ENCODE measurements at places on chromosomes 1 and 21.
A peak's percentile ranks its signal among the peaks of the same experiment; 100 is the strongest.

GRCh38 chr1:1020415-1021009 is 592 bp downstream of the AGRN start:
- DNase-seq, result no peak

DNA sequence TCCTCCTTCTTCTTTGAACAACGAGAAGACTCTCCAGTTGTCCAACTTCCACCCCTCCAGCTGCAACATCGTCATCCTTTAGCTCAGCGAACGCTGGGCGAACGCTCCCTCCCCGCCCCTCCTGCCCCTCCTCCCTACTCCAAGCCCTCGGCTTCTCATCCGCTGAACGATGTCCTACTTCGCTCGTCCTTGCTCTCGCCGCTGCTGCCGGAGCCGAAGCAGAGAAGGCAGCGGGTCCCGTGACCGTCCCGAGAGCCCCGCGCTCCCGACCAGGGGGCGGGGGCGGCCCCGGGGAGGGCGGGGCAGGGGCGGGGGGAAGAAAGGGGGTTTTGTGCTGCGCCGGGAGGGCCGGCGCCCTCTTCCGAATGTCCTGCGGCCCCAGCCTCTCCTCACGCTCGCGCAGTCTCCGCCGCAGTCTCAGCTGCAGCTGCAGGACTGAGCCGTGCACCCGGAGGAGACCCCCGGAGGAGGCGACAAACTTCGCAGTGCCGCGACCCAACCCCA is at the start of gene BCAN:
Gene BCAN, plus strand, starts transcription at position 357 of the 504 bp plus-strand sequence. CDS start 3,938 bp downstream, outside the sequence.
- no peak for DNase-seq

DNA sequence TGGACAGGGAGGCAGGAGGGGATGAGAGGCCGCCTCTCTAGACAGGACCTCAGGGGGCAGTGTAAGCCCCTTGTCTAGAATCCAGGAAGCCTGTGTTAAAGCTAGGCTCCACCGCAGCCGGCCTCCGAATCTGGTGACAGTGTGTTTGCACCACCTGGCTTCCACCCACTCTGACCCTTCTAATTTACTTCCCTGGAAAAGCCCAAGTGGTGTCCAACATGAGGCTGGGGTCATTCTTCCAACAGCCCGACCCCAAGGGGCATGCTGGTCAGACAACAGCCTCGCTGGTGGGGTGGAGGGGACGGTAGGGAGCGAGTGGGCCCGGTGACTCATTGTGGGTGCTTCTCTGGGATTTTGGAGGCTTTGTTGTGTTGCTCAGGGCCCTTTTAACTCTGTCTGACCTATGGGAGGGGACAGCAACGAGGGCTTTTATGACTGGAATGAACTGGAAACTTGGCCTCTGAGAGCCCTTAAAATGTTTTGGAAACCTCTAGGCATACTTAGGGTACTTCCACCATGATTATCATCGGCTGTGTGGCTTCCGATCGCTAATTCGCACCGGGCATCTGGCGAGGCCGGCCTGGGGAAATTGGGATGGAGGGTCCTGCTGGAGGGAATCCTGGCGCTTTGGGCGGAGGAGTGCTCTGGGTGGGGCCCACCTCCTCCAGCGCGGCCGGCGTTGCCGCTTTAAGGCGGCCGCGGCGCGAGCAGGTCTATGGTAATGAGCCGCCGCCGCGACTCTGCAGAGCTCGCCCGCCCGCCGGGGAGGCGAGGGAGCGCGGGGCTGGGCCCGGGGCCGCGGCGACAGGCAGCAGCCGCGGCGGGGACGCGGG is at the start of gene CELSR2:
Gene CELSR2, plus strand, starts transcription at position 743 of the 833 bp plus-strand sequence. CDS start 541 bp downstream, outside the sequence.
- DNase-seq, result peak; percentile 61

DNA sequence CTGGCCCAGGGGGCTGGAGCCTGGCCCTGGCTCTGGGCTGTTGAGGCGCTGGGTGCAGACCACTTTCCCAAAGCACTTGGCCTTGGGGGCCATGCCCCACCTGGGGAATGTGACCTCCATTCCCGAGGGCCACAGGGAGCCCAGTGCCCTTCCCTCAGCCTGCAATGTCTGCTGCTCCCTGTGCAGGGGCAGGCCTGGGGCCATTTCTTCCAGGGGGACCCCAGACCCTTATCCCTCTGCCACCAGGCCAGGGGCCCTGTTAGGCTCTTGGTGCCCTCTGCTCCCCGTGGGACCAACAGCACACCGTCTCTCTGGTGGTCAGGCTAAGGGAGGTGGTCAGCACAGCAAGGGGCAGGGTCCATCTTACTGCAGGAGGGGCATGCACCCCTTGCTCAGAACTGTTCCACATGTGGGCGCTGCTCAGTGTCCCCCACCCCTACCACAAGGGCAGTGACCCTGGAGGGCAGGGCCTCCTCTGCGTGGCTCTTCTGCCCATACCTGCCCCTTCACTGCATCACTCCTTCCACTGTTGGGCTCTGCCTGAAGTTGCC is 1.1 kb upstream of the TMEM52 start:
- no peak for DNase-seq

DNA sequence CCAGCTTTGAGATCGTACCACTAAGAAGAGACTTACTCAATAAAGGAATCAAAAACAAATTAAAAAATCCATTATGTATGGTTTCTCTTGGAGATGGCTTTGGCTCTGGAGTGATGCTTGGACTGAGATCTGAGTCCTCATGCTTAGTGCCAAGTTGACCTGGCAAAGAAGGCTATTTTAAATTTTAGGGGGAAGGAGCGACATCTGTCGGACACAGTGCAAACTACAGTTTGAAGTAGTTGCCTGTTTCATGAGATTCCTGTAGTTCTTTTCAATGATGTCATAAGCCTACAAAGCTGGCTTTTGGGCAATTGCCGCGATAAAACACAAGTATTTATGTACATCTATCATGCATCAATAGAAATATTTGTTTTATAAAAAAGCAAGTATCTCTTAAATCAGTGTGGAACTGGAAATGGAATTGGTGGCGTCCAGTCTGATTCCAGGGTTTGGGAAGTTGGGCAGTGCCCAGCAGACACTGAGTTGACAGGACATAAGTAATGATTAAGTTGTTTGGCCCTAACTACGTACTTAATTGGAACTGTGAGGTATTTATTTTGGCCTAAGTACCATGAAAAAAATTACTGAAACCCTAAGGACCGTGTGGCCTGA is 50.0 kb downstream of the TBCE start:
- DNase-seq, result peak; percentile 64

- no peak for DNase-seq
These were observed 185.6 kb downstream of the PAPPA2 start for GRCh38 chr1:176648556-176648955.

DNA sequence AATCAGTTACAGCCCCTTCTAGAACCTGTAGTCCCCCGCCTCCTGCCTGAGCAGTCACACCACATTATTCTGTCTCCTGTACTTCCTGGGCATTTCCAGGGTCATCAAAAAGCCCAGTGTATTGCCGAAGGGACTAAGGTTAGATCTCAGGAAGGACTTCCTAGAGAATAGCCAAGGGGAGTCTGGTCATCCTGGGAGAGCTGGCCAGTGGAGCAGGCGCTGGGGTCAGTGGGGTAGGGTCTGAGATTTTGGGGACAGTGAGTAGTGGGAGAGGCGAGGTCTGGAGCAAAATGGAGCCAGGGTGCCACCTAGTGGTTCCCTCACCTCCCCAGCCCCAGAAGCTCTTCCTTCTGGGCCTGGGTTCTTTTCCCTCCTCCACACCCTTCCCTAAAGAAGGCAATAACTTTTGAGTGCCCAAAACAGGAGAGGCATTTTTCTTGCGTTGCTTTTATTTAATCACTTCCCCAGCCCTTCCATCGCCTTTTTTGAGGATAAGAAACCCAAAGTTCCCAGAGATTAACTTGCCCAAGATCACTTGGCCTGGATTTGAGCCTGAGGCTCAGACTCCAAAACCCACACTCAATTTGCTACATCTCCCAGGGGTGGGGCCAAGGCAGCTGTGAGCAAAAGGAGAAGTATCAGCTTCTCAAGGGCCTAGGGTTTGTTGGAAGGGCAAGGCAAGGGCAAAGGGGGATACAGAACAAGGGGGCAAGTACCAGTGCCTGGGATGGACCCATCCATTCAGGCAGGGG is 7.3 kb upstream of the PMVK start:
- DNase-seq, result no peak

DNA sequence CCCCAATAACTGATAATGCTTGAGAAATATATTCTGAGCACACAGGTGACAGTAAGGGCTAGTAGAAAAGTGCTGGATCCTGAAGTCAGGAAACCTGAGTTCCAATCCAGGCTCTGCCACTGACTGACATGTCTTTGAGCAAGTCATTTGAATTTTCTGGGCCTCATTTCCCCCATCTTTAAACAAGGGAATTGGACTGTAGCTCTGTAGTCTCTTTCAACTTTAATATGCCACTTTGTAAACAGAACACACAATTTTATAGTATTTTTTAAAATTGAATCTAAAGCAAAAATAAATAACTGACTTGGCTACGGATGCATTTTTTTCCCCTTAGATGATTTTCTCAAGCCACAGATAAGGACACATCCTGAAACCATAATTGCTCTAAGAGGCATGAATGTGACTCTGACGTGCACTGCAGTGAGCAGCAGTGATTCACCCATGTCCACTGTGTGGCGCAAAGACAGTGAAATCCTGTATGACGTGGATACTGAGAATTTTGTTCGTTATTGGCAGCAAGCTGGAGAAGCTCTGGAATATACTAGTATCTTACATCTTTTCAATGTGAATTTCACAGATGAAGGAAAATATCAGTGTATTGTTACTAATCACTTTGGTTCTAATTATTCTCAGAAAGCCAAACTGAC is 37.0 kb downstream of the LRIG2 start:
- DNase-seq, result peak; percentile 35

- no peak for DNase-seq
These were observed 17.6 kb upstream of the PARP1 start for GRCh38 chr1:226425431-226426031.

DNA sequence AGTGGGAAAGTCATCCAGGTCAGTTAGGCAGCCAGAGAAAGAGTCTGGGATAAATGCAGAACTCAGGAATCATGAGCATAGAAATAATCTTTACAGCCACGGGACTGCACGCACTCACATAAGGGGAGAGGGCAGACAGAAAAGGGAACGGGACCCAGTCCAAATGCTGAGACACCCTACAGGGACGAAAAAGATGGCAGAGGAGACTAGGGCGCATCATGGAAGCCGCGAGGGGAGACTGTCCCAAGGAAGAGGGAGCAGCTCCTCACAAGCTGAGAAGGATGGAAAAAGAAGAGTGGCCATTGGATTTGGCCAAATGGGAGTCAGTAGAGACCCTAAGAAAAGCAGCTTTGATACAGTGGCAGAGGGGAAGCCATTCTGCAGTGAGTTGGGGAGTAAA is 102.9 kb upstream of the TLR5 start:
- DNase-seq, result no peak
